ENCODE measurements at places on chromosomes 12 and 14. TPM values are rescaled to one million over a fixed set of nuclear protein-coding genes. Genes with fewer than 3 reads are reported as not detected.

Gene TBC1D30
- 0.31 TPM for total RNA-seq

Gene NAV3
- total RNA-seq, result 28.5 TPM

Gene PPM1H
- not detected for total RNA-seq

Gene CLBA1
- total RNA-seq, result 7.4 TPM

Gene CNOT2
- 61.0 TPM for total RNA-seq

Gene BMAL2
- 102 TPM for total RNA-seq

Gene IQSEC3
- total RNA-seq, result not detected

Gene CCDC175
- not detected for total RNA-seq

Gene ACADS
- total RNA-seq, result 6.2 TPM

Gene FIGNL2
- total RNA-seq, result not detected

Gene SYT1
- 1.7 TPM for total RNA-seq

Gene MYL2
- total RNA-seq, result not detected

Gene MANSC4
- 0.25 TPM for total RNA-seq

Gene CFAP54
- 0.78 TPM for total RNA-seq

Gene PTPN6
- total RNA-seq, result 22.5 TPM

Gene ATF1
- 21.4 TPM for total RNA-seq

Gene NFYB
- 25.7 TPM for total RNA-seq

Gene SCNN1A
- total RNA-seq, result 3.2 TPM

Gene FOXN4
- total RNA-seq, result not detected

Gene P2RX7
- total RNA-seq, result 0.10 TPM

Gene DPPA3
- total RNA-seq, result not detected

Gene GLS2
- total RNA-seq, result 0.65 TPM

Gene IFNG-AS1
- not detected for total RNA-seq

Gene DDX11
- 33.9 TPM for total RNA-seq

Gene RPS6KL1
- 3.1 TPM for total RNA-seq

Gene WNT5B
- 23.8 TPM for total RNA-seq

Gene ZNF140
- total RNA-seq, result 12.6 TPM

Gene APOLD1
- total RNA-seq, result 0.61 TPM

Gene GPR162
- 0.21 TPM for total RNA-seq

Gene TDRD9
- 1.6 TPM for total RNA-seq

Gene SERPINA10
- total RNA-seq, result not detected

Gene RBMS2
- 51.7 TPM for total RNA-seq

Gene EIF5
- 192 TPM for total RNA-seq

Gene MGAT4C
- not detected for total RNA-seq

Gene APEX1
- total RNA-seq, result 128 TPM

Gene ADAMTS20
- total RNA-seq, result not detected

Gene P2RX2
- total RNA-seq, result not detected

Gene PIWIL1
- 0.04 TPM for total RNA-seq

Gene CCDC63
- 0.04 TPM for total RNA-seq

Gene TEX52
- total RNA-seq, result not detected

Gene DYRK4
- 53.6 TPM for total RNA-seq

Gene KRT77
- total RNA-seq, result 0.03 TPM

Gene OR2AP1
- total RNA-seq, result not detected

Gene CLEC4D
- total RNA-seq, result not detected

Gene RASSF9
- 2.7 TPM for total RNA-seq

Gene APOF
- not detected for total RNA-seq
